ENCODE measurements at places on chromosomes 7 and 10.

DNA sequence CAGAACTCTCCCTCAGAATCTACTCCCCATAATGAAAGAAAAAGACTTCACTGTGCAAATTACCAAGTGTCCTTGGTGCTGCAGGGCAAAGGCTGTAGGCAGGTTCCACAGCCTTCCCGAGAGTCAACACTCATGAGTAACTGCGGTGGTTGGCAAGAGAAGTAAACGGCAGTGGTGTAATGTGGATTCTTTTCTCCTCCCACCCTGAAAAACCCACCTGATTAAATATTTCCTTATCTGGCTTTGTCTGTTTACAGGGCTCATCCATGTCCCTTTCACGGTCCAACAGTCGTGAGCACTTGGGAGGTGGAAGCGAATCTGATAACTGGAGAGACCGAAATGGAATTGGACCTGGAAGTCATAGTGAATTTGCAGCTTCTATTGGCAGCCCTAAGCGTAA lies 300.9 kb downstream of the BICC1 start:
- no peaks in the 10 kb centered on the region for H3K27me3 ChIP-seq
- no peak overlapping the region for H3K27ac ChIP-seq
- no peaks in the 10 kb centered on the region for H3K36me3 ChIP-seq

- no peaks in the 10 kb centered on the region for H3K36me3 ChIP-seq
- no peak overlapping the region for H3K4me3 ChIP-seq
- H3K27me3 ChIP-seq, result no peaks in the 10 kb centered on the region
- no peaks in the 10 kb centered on the region for H3K4me1 ChIP-seq
- DNase-seq, result no peak
- no peak overlapping the region for H3K27ac ChIP-seq
Observed at GRCh38 chr10:44180321-44181168, 204.4 kb downstream of the CXCL12 start.

GRCh38 chr10:29622382-29622922 lies 12.3 kb downstream of the SVIL start:
- H3K4me3 ChIP-seq, result no peak overlapping the region
- H3K36me3 ChIP-seq, result no peaks in the 10 kb centered on the region
- no peaks in the 10 kb centered on the region for H3K4me1 ChIP-seq
- H3K27ac ChIP-seq, result no peak overlapping the region
- no peaks in the 10 kb centered on the region for H3K27me3 ChIP-seq
- no peak for DNase-seq

- no peak overlapping the region for H3K27ac ChIP-seq
Observed at GRCh38 chr7:151819866-151820265, 57.0 kb downstream of the PRKAG2 start.

GRCh38 chr10:75115137-75115536 lies 3.7 kb downstream of the SAMD8 start:
- no peak for DNase-seq
- peaks cover 33% of the 10 kb centered on the region for H3K4me1 ChIP-seq
- no peaks in the 10 kb centered on the region for H3K27me3 ChIP-seq
- no peaks in the 10 kb centered on the region for H3K36me3 ChIP-seq
- no peak overlapping the region for H3K4me3 ChIP-seq

DNA sequence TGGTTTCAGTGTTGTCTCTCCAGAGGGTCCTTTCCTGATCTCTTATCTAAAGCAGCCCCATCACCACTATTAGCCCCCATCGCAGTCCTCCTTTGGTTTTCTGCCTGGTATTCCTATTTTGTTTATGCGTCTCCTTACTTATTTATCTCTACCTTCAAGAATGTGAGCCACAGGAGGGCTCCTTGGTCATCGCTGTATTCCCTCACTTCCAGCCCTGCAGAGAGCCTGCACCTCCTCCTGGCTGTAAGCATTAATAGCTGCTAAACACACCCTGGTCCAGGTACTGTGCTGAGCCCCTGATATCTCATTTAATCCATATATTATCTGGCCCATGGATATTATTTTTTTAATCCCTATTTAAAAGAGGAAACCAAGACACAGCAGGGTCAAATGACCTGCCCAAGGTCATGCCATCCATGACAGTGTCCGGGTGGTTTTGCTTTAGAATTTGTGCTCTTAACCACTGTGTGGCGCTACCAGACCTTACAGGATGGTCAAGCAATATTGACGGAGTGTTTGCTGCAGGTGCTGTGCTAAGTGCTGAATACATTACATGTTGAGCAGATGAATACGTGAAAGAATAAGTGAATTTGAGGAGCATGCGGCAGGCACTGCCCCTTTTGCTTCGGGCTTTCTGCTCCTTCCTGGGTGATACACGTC lies 227.2 kb downstream of the ADAM12 start:
- H3K27me3 ChIP-seq, result peaks cover 17% of the 10 kb centered on the region
- no peak for DNase-seq
- H3K4me1 ChIP-seq, result no peaks in the 10 kb centered on the region
- no peak overlapping the region for H3K4me3 ChIP-seq
- no peaks in the 10 kb centered on the region for H3K36me3 ChIP-seq

- peaks cover 19% of the 10 kb centered on the region for H3K4me1 ChIP-seq
- peaks cover 4% of the 10 kb centered on the region for H3K27me3 ChIP-seq
- H3K27ac ChIP-seq, result peak overlapping the region; percentile 47
- no peak overlapping the region for H3K4me3 ChIP-seq
- H3K36me3 ChIP-seq, result no peaks in the 10 kb centered on the region
Observed at GRCh38 chr10:99623919-99624318, 3.7 kb upstream of the SLC25A28 start.

GRCh38 chr10:48234787-48235186 lies 39.7 kb downstream of the FRMPD2 start:
- peaks cover 48% of the 10 kb centered on the region for H3K27me3 ChIP-seq
- H3K36me3 ChIP-seq, result no peaks in the 10 kb centered on the region
- no peak for DNase-seq
- no peak overlapping the region for H3K4me3 ChIP-seq
- no peak overlapping the region for H3K27ac ChIP-seq

DNA sequence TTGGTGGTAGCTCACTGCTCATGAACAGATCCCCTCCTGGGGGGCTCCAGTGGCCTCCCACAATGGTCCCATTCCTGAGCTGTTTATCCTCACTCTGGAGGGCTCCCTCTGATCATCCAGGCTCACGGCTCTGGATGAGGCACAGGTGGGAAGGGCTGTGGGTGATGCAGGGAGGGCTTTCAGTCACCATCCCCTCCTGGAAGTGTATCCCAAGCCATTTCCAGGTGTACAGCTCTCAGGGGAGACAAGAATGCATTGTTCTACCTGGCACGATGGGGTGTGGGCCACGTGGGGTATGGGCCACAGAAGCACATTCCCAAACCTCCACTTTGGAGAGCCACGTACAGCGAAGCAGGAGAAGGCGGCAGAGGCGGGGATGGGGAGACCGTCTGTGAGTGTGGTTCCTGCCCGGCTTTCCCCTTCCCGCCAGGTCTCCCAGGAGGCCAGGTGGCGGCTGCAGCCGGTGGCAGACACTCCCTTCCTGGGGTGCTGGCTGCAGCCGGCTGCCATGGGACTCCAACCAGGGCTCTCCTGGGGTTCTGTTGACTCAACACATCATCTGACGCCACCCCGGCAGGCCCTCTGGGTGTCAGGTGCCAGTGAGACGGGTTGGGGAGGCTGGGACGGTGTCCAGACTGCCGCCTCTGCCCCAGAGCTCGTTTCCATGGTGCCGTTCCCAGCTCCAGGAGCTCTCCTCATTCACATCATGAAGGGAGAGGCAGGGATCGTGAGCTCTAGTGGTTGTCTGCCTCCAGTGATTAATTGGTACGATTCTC lies 169.7 kb upstream of the RHEB start:
- no peaks in the 10 kb centered on the region for H3K4me1 ChIP-seq
- H3K36me3 ChIP-seq, result peaks cover 6% of the 10 kb centered on the region
- H3K4me3 ChIP-seq, result no peak overlapping the region
- no peak overlapping the region for H3K27ac ChIP-seq

DNA sequence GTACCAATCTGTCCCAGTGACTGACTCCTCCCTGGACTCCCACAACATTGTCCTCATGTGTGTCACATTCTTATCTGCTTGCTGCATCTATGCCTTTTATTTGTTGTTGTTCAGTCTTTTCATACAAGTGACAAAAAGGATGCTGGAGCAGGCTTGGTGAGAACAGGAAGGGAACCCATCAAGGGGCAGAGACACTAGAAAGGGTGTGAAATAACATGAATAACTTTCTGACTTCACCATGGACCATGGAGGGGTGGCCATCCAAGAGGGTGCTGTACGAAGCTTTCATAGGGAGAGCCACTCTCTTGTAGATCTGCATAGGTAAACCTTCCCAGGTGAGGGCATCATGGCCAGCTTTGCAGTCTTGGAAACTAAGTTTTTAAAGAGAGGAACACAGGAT lies 14.5 kb downstream of the GIMAP8 start:
- H3K4me3 ChIP-seq, result no peak overlapping the region
- H3K27me3 ChIP-seq, result no peaks in the 10 kb centered on the region
- no peaks in the 10 kb centered on the region for H3K4me1 ChIP-seq
- peaks cover 30% of the 10 kb centered on the region for H3K36me3 ChIP-seq

DNA sequence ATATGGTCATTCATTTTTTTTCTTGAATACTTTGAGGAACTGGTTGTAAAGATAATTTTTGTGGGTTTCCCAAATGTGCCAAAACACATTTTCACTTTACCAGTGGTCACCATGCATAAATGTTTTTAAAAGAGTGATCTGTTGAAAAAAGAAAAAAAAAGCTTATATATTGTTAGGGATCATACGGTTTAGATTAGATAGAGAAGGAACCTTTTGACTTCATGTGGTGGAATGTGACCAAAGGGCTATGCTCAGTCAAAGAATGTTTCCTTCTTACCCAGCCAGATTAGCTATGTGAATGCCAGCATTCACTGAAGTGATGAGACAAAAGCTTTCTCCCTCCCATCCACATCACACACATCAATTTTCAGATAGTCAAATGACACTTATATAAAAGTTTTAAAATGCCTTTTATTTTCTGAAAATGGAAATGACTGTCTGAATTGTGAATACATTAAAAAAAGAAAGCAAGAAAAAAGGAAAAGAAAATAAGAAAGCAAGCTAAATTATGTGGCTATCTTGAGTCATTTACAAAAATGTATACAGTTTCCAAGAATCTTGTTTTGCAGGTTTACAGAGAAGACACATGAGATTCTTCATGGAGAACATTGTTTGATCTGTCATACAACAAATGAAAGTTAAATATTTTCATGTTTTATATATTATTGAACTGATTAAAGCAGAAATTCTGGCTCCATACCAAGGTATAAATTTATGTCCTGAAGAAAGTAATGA lies 8.6 kb upstream of the CPED1 start:
- H3K36me3 ChIP-seq, result peaks cover 2% of the 10 kb centered on the region
- no peak overlapping the region for H3K27ac ChIP-seq
- H3K4me3 ChIP-seq, result no peak overlapping the region
- no peaks in the 10 kb centered on the region for H3K27me3 ChIP-seq
- no peaks in the 10 kb centered on the region for H3K4me1 ChIP-seq

- H3K36me3 ChIP-seq, result peaks cover 54% of the 10 kb centered on the region
- H3K27me3 ChIP-seq, result no peaks in the 10 kb centered on the region
- no peak for DNase-seq
- H3K4me3 ChIP-seq, result peak overlapping the region; percentile 53
Observed at GRCh38 chr10:59803714-59804113, 50.5 kb upstream of the MRLN start.

DNA sequence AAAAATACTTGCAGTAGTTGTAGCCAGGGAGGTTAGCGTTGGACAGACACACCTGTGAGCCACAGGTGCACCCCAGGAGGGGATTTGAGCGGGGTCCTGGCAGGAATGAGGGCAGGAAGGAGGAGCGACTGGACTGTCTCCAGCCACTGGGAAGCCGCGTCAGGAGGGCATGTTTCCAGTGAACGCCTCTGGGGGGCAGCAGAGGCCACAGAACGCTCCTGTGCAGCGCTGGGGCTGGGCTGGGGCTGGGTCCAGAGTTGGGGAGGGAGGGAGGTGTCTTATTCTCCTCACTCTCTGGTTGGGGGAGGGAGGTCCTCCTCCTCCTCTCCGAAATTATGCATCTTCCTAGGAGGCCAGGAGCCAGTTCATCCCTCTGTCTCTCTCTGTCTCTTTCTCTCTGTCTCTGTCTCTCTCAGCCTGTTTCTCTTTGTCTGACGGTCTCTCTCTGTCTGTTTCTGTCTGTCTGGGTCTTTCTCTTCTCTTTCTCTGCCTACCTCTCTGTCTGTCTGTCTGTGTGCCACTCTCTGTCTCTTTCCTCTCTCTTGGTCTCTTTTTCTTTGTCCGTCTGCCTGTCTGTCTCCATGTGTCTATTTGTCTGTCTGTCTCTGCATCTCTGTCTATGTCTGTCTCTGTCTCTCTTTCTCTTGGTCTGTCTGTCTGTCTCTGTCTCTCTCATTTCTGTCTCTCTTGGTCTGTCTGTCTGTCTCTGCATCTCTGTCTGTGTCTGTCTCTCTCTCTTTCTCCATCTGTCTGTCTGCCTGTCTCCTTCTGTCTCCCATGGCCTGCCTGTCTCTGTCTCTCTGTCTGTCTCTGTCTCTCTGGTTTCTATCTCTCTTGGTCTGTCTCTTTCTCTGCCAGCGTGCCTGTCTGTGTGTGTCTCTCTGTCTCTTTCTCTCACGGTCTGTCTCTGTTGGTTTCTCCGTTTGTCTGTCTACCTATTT lies 9.9 kb upstream of the PSMG3 start:
- peaks cover 12% of the 10 kb centered on the region for H3K4me1 ChIP-seq
- DNase-seq, result peak; percentile 52
- H3K36me3 ChIP-seq, result no peaks in the 10 kb centered on the region
- peak overlapping the region; percentile 21 for H3K4me3 ChIP-seq
- peak overlapping the region; percentile 7 for H3K27ac ChIP-seq

DNA sequence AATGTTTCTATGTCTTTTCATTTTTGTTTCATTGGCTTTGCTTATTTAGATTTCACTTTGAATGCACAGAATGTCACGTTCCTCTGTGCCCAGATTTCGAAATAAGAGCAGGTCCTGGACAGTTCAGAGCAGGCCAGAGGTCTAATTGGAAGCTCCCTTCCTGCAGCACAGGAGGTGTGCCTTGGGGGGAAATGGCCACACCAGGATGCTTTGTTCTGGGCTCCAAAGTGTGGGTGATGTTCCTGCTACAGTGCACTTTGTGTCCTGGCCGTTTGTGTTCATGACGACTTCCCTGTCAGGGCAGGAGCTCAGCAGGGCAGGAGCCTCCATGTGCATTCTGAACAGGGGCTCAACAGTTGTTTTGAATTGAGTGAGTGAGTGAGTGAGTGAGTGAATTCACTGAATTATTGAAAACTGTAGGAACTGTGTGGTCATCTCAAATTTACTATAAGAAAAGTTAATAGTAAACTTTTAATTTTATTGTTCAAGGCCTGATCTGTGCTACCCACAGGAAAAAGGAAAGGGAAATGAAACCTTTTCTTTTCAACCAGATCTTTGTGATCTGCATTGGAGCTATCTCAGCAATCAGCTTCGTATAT lies 109.5 kb upstream of the GJD4 start:
- H3K4me3 ChIP-seq, result peak overlapping the region; percentile 72
- H3K36me3 ChIP-seq, result no peaks in the 10 kb centered on the region
- DNase-seq, result peak; percentile 38
- H3K4me1 ChIP-seq, result peaks cover 94% of the 10 kb centered on the region
- peak overlapping the region; percentile 79 for H3K27ac ChIP-seq
